ENCODE measurements at places on chromosomes 13 and 19.

DNA sequence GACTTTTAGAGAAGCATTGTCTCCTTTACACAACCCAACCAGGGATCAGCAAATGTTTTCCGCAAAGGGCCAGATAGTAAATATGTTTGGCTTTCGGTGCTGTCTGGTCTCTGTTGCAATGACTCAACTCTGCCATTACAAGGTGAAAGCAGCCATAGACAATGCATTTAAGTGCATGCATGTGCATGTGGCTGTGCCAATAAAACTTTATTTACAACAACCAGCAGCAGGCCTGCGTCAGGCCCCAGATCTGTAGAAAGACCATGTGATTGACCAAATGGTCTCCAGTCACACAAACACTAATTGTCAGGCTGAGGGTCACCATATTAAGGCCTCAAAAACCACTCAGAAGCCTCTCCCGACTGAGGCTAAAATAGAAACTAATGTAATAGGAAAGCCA, 8.1 kb downstream of the RAB20 start:
- DNase-seq: no peak

- DNase-seq: no peak
These were observed 7.9 kb upstream of the AKAP8L start for GRCh38 chr19:15426485-15427349.

DNA sequence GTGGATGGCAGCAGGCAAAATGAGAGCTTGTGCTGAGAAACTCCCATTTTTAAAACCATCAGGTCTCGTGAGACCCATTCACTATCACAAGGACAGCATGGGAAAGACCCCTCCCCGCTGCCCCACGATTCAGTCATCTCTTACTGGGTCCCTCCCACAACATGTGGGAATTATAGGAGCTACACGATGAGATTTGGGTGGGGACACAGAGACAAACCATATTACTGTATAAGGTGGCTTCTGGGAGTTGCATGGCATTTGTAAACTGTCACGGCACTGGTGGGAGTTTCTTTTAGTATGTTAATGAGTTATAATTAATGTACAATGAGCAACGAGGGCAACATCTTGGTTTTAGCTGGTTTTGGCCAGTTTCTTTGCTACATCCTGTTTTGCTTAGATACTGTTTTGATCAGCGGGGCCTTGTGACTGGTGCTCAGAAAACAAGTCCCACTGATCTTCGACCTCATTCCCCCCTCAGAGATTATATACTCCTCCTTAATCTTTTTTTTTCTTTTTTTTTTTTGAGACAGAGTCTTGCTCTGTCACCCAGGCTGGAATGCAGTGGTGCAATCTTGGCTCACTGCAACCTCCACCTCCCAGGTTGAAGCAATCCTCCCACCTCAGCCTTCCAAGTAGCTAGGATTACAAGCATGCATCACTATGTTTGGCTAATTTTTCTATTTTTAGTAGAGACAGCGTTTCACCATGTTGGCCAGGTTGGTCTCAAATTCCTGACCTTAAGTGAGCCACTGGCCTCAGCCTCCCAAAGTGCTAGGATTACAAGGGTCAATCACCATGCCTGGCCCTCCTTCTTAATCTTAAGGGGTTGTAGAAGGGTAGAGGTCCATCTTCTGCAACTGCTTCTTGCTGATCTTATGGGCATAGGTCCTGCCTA, 21.3 kb upstream of the ZNF599 start:
- no peak for DNase-seq

DNA sequence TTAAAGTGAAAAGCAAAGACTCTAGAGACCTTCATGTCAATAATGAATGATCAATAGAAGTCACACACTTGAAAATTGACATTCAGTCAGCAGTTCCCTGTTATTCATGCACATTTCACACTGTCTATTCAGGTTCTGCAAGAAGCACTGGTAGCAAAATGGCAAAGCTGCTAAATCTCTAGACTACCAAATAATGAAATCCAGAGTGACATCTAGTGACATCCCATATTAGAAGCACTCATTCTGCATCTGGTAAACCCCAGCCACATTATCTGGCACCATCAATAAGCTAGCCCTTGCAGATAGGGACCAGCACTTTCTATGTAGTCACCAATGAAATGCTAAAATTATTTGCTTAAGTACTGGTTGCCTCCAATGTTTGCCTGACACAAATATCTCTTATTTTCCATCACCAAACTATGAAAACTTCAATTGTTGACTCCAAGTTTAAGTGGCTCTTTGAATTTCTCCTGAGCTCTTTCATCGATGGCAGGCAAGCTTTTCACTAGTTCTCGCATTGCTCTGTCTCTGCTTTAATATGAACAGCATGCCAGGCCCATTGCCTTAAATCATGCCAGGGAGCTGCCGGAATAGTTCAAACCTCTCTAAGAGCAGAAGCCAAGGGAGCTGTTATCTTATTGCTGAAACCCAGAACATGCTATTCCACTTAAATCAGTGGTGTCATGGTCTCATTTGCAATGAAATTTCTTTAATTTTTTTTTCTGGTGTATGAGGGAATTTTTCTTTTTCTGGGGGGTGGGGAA, 409.9 kb downstream of the MZT1 start:
- no peak for DNase-seq

GRCh38 chr19:48295458-48295857, 25.6 kb downstream of the ZNF114 start:
- no peak for DNase-seq

DNA sequence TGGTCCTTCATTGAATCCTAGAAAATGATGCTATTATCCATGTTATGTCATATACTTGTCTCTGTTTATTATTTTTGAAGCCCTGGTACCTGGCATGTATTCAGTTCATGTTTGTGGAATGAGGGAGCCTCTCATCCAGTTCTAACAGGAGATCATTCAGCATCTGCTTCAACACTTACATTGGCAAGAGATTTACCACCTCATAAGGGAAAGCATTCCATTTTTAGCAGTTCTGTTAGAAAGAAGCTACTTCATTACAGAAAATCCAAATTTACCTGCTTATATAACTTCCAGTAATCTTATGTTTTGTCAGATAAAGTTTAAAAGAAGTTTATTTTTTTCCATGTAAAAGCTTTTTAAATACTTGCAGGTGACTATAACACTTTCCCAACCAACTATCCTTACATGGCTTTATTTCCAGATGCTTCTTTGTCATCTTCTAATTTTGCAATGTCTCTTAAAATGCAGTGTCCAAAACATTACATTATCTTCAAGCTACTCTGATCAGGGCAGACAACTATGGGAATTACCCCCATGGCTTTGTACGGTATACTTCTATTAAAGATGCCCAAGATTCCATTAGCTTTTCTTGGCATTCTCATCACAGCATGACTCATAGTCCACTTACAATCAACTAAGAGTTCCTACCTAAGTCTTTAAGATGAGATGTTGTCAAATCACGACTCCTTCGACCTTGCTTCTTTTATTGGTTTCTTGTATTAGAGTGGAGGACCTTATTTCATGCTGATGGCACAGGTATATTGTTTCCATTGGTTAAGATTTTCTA, 262.1 kb downstream of the PCDH9 start:
- DNase-seq: no peak

- no peak for DNase-seq
These were observed 183.3 kb downstream of the KCNRG start for GRCh38 chr13:50198508-50198907.

DNA sequence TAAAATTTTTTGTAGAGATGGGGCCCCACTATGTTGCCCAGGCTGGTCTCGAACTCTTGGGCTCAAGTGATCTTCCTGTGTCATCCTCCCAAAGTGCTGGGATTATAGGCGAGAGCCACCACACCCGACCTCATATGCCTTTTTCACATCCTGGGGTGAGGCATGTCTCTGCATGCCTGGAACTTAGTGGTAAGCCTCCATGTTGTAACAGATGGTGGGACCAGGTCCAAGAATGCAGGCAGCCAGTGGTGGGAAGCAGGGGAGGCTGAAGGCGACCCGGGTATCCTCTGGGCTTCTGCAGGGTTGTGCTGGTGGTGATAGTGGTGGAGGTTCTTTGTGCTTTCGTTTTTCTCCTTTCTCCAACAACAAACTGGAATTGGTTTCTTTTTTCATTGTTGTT, 30.1 kb upstream of the CCDC124 start:
- DNase-seq: no peak

DNA sequence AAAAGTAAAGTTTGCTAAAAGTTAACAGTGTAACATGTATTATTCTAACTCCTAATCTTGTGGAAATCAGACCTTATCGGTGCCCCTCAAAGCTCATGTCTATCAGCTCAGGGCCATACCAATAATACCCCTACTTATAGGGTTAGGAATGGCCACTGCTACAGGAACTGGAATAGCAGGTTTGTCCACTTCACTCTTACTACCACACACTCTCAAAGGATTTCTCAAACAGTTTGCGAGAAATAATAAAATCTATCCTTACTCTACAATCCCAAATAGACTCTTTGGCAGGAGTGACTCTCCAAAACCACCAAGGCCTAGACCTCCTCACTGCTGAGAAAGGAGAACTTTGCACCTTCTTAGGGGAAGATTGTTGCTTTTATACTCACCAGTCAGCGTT, 1677.7 kb downstream of the OLFM4 start:
- DNase-seq: no peak

GRCh38 chr13:27172495-27172842, 858 bp upstream of the USP12 start:
- DNase-seq: peak; percentile 32

DNA sequence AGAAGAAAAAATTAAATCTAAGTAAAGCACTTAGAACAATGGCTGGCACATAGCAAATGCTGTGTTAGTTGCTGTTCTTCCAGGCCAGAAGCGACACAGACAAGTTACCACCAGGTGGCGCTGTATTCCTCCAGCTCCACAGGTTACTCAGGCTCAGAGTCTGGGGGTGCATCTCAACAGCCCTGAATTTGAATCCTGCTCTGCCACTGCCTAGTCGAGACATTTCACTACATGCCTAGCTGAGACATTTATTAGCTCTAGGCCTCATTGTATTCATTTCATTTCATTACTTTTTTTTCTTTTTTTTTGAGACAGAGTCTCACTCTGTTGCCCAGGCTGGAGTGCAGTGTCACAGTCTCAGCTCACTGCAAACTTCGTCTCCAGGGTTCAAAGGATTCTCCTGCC, 16.4 kb upstream of the CYP2B6 start:
- peak; percentile 82 for DNase-seq

DNA sequence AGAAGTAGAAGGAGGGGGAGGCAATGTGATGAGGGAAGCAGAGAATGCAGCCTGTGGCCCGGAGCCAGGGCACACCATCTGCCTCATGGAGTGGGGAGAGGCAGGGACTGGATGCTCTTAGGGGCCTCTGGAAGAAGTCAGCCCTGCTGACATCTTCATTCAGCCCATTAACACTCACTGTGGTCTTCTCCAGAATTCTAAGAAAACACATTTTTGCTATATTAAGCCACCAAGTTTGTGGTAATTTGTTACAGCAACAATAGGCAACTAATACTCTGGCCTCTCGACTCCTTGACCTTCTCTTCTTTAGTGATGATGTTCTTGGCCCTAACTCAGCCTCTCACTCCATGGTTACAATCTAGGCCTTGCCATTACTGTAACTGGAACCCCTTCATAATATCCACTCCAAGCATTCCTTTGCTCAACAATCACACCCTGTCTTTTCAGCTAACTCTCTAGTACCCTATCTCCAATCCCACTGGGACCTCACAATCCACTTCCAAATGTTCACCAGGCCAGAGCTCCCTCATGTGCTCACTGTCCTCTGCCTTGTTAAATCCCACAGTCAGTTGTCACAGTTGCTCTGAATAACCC, 98.5 kb downstream of the MIPEP start:
- no peak for DNase-seq

GRCh38 chr19:42281146-42281826, 12.2 kb downstream of the CIC start:
- peak; percentile 44 for DNase-seq

GRCh38 chr19:42601811-42602443, 7.2 kb upstream of the CEACAM8 start:
- no peak for DNase-seq

DNA sequence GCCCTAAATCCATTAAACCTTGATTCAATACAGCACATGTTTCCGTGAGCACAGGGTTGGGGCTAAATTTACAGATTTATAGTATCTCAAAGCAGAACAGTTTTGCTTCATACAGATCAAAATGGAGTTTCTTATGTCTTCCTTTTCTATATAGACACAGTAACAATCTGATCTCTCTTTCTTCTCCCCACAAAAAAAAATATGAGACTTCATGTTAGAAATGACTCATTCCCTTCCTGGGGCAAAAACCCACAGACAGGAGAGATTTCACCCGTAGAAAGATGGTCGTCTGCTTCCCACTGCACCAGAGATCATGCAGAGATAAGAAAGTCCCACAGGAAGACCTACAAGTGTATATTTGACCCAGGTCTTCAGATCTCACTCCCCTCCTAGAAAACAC, 7.7 kb upstream of the ZNF611 start:
- DNase-seq: no peak

DNA sequence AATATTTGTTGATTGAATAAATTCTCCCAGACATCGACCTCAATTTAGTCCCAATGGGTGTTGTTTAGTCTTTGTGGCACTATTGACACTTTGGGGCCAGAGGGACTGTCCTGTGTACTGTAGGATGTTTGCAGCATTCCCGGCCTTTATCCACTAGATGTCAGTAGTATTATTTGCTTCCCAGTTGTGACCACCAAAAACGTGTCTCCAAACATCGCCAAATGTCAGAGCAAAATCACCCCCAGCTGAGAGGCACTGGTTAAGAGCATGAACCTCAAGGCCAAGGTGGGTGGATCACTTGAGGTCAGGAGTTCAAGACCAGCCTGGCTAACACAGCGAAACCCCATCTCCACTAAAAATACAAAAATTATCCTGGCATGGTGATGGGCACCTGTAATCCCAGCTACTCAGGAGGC, 15.4 kb downstream of the NLRP12 start:
- DNase-seq: no peak

- no peak for DNase-seq
These were observed 329.5 kb downstream of the ATP8A2 start for GRCh38 chr13:25701304-25701703.

GRCh38 chr13:62092949-62093348, 677.3 kb upstream of the PCDH20 start:
- DNase-seq: no peak

DNA sequence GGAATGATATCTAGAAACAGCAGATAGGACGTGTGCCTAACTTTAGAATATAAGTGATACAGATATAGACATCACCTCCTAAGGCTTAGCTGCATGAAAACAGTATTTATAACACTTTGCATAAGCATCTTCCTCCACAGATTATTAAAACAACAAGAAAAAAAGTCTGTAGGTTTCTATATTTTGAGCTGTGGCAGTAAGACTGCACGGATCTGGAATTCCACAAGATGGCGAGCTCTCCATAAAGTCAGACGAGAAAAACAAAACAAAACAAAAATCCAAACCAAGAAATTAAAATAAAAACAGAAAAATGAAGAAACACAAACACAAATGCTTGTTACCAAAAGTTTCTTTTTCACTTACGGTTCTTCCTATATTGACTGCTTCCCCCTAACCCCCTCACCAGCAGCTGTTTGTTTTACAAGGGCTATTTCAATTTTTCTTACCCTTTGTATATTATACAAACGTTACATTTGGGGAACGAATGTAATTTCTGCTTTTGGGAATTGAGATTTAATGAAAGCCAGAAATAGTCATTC, 285.8 kb downstream of the MYO16 start:
- DNase-seq: no peak

DNA sequence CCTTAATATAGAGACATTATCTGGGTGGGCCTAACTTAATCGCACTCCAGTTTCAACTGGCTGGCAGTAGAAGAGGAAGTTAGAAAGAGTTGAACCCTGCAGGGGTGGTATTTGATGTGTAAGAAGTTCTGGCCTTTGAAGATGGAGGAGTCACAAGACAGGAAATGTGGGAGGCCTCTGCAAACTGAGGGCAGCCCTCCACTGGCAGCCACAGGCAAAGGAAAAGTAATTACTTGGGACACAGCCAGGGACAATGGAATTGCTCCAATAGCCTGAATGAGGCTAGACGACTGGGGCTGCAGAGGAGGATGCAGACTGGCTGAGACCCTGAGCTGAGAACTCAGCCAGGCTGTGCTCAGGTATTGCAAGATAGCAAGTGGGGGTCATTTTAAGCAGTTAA, 703.3 kb upstream of the ARGLU1 start:
- DNase-seq: no peak

Data from CD4-positive, alpha-beta T cell treated with Interleukin-10 for 1 hour (primary cell).